WTC11 (cell line): ENCODE measurements at places on chromosomes 5 and 9. TPM values are rescaled to one million over a fixed set of nuclear protein-coding genes. Genes with fewer than 3 reads are reported as not detected.

DNA sequence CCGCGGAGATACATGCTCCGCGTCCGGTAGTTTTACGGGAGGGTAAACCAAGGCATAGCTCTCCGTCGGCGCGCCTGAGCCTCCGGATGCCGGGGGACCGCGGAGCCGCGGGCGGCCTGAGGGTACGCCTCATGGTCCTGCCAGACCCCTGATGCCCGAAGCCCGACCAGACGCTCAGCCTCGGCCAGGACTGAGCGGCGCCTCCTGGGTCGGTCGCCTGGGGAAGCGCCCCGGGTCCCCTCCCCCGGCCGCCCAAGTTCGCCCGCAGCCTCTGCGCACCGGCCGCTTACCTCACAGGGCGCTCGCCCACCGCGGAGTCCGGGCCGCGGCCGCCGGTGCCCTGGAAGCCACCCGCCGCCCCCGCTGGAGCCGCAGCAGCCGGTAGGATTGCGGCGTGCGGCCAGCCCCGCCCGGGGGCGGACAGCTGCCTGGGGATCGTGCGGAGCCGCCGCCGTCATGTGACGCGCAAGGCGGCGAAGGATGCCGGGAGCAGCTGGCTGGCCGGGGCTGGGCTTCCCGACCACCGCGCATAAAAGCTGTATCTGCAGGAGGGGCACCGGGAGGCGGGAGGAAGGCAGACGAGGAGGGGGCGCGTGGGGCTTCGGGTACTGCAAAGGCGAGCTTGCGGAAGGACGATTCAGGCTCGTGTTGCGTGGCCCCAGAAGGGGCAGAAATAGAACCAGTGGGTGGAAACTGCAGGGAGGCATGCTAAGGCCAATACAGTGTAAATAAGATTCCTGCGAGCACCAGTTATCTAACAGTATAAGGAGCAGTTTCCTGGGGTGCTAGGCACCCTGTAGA lies at the start of gene FBXO10:
TSS of gene FBXO10 (minus strand) at position 460 of the 801 bp plus-strand sequence. CDS start 34,612 bp downstream, outside the sequence.
- DNase-seq: peak; percentile 76

FOXD4L3 gene
- not detected in 3 replicates for total RNA-seq

GRCh38 chr9:91502913-91503672 lies 79.5 kb upstream of the NFIL3 start:
- DNase-seq: no peak

MYO10 gene
- 89.8 to 90.8 TPM (median 90.7 TPM) in 3 replicates for total RNA-seq

DNA sequence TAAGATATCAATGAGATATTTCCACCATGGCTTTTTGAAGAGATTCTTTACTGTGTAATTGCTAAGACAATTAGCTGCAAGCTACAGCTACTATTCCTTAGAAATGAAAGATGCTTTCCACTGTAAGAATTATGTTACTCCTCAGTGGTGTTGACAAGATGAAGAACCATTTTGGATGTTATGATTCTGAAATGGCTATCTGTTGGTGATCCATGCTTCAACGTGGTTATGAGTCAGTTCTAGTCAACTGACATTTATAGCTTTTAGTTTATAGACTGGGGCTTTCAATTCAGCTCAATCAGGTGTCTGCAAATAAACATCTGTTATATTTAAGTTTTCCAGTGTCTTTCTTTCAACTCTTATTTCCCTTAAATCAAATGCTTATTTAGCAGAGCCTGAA lies 93.7 kb downstream of the SGCD start:
- no peak for DNase-seq

DNA sequence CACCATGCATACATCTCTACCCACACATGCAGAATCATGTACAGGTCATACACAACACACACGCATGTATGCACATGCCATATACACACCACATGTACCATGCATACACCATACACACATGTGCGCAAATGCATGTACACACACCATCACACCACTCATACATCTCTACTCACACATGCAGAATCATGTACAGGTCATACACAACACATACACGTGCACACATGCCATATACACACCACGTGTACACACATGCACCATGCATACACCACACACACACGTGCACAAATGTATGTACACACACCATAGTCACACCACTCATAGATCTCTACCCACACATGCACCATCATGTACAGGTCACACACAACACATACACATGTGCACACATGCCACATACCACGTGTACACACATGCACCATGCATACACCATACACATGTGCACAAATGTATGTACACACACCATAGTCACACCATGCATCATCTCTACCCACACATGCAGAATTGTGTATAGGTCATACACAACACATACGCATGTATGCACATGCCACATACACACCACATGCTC lies 14.0 kb downstream of the GRIN1 start:
- DNase-seq: no peak

DNA sequence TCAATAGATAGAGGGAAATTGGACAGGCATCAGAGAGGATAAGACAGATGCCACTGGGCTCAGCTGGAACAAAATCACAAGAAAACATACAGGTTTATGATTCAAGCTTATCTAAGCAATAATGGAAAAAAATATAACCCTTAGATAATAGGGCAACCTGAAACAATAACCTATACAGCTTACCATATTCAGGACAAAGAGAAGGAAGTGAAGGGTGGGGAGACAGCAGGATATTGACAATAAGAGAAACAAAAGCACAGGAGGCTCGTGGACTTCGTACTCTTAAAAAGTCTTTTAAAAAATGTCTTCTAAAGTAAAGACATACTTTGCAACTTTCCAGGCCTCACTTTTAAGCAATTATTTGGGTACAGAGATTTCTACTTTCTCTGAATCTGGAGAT lies 225.3 kb downstream of the NTRK2 start:
- no peak for DNase-seq

LCP2 gene
- 0.37 to 0.73 TPM (median 0.72 TPM) in 3 replicates for total RNA-seq

- DNase-seq: no peak
These were observed 9.9 kb downstream of the PLPP7 start for GRCh38 chr9:131299346-131299960.

DNA sequence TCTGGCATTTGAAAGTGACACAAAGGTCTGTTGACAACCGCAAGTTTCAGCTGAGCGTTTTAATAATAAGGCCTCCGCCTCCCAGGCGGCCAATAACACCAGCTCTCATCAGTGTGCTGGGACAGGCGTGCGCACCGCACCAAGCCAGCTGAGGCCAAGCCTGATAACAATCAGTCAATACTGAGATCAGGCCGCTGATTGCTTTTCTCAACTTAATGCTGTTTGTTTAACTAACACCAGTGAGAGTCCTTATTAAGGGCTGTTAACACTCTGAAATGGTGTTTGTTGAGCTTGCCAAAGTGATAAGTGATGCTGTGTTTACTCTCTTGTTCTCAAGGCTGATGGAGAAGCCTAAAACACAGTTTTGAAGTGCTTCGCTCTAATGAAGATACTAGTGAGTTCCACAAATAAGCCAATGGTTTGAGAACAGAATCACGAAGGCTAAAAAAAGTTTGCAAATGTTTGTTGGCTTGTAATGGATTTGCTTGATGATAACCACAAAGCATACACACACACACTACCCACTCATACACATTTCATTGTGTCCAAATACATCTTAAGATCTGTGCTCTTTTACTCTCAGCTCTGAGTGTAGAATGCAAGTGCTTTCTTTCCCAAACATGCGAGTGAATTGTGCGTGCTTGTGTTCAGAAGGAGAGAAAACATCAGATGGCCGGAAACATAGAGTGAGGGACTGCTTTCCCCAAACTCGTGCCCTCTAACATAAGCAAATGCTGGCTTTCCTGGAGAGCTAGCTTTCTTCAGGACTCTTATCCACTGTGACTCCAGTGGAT lies 330.4 kb upstream of the KLF4 start:
- DNase-seq: no peak

DNA sequence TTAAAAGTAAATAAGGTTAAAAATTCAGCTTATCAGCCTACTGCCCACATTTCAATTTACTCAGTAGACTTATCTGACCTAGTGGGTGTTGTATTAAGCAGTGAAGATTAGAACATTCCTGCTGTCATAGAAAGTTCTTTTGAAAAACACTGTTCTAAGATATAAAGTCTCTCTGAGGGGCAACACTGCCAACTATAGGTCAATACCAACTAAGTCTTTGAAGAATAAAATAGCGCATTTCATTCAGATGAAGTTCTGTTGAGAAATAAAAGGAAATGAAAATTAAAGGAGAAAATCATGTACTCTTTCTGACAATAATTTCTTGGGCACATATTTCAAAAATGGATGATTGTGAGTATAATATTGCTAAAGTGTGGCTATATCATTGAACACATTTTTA lies 86.8 kb downstream of the PTPRD start:
- no peak for DNase-seq

GRCh38 chr5:74641735-74642542 lies 1.4 kb upstream of the ENC1 start:
- no peak for DNase-seq

ZNF354C gene
- 7.9 to 8.9 TPM (median 8.9 TPM) in 3 replicates for total RNA-seq

DNA sequence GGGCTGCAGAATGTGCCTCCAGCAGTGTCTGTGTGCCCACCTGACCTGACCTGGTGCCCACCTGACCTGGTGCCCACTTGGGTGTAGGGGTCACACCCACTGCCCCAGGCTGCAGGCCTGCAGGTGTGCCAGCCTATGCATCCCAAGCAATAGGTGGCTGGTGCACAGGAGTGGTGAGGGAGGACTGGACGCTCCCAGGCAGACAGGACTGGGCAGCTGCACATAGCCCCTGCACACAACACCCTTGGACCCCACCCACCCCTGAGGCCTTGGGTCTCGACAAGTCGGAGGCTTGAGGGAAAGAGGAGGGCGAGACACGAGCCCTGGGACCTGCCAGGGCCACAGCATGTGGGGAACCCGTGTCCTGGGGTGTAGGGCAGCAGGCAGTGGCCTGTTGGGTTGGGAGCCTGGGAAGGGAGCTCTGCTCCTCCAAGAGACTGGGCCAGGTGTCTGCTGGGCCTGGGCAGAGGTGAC lies 10.8 kb upstream of the NRARP start:
- DNase-seq: no peak

LCN1 gene
- total RNA-seq: not detected in 3 replicates

DNA sequence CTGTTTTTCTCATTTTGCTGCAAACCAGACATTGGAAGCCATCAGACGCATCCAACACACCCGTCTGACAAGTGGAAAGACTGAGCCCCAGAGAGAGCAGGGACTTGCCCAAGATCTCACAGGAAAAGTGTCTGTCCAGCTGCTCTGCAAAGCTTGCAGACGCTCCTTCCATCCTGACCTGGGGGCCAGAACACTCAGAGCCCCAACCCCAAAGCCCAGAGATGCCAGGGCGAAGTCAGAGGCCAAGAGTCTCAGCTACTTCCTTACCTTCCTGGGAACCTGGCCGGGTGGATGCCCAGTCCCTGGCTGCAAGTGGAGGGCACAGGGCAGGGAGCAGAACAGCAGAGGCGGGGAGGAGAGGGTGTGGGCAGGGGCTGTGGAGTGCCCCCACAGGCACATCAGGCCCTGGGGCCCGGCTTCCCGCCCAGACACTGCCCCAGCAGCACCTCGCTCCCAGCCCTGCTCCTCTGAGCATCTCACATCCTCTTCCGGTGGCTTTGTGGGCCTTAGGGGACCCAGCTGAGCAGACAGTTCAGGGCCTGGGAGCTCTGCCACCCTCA lies 9.7 kb upstream of the RALGDS start:
- no peak for DNase-seq

FOXI1 gene
- not detected in 3 replicates for total RNA-seq
